ENCODE measurements at places on chromosomes 5 and 9. TPM values are rescaled to one million over a fixed set of nuclear protein-coding genes. Genes with fewer than 3 reads are reported as not detected.

Gene KCNN2
- 2.3 TPM for total RNA-seq

Gene NDST1
- 160 TPM for total RNA-seq

Gene PRSS3
- total RNA-seq = not detected

Gene TMEM232
- 5.3 TPM for total RNA-seq

Gene WWC1
- 1.5 TPM for total RNA-seq

Gene VAV2
- total RNA-seq = 270 TPM

Gene ECSCR
- total RNA-seq = not detected
